Activated naive CD4-positive, alpha-beta T cell treated with anti-CD3 and anti-CD28 coated beads, Interleukin-2, amount 50 U/mL, for 72 hours (primary cell): ENCODE measurements at places on chromosomes 2 and 18. TPM values are rescaled to one million over a fixed set of nuclear protein-coding genes. Genes with fewer than 3 reads are reported as not detected.

GRCh38 chr18:34315591-34316352 lies 91.1 kb upstream of the NOL4 start:
- DNase-seq: no peak

ICOS gene
- 117 TPM for total RNA-seq

DNA sequence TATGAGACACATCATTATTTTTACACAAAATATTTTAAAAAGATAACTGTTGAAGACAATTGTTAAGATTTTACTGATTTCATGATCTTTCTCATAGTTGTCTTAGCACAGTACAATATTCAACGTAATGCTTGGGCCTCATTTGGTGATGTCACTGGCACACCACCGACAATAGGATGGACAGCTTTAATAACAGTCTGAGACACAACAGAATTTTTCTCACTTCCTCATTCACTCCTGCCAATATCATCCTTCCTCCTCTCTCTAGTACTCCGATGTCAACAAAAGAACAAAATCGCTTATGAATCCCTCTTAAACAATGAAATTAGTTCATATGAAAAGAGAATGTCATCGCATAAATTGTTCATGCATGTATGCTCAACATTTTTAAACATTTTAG lies 461.9 kb upstream of the CDH7 start:
- no peak for DNase-seq

MTX2 gene
- 28.2 TPM for total RNA-seq

GRCh38 chr2:63587814-63588384 lies 378 bp downstream of the WDPCP start:
- no peak for DNase-seq

DNA sequence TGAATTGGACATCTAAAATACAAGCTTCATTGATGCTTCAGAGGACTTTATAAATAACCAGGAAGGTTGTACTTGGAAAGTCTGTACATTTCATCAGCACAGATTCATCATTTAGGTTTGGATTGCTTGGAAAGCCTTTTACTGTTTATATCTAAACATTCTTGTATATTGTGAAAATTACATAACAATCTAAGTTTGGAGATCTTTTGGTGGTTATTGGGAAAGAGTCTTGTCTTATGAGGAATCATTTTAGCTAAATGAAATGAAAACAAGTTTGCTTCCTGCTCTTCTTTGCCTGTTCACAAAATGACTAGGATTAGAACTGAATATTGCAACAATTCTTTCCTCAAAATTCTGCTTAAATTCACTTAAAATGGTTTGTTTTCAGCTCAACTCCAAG lies 79.3 kb downstream of the ABI2 start:
- no peak for DNase-seq

DNA sequence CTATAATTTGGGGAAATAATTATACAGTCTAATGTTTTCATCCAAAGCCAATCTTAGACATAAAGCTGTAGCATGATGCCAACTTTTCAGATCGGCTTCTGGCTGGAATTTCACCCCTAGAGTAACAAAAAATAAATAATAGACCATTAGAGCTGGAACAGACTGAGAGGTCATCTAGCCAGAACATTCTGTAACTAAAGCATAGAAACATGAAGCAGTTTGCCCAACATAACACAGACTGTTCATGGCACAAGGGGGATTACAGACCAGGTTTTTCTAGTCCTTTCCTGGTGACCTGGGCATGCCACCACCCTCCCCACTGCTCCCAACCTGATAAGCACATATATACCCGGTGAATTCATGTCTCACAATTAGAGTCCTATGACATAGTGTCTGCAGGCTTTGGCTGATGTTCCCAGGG lies 116.4 kb upstream of the PPP1CB start:
- no peak for DNase-seq

DNA sequence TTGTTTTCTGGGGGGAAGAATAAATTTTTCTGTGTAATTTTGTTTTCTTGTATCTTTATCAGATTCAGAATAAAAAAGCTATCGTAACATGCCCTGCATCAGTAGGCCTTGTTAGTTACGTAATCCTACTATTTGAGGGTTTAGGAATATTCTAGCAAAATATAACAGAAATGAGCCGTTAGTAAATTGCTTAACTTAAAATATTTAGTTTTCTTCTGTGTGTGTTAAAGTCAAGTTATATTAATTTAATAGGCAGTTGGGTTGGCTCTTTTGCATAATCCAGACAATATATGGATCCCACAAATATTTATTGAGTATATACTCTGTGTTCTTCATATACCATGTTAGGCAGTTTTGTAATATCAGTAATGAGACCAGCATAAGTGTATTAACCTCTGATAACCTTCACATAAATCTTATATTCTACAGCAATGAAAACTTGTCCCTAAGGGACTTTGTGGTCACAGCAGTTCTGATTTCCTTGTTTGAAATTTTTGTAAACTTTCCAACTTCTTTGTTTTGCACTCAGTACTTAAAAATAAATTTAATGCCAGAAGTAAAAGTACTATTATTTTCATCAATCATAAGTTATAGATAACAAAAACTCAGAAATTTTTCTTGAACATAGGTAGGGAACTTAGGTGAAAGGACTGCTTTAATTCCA lies 151.9 kb downstream of the FMNL2 start:
- no peak for DNase-seq

NEUROD1 gene
- not detected for total RNA-seq

DNA sequence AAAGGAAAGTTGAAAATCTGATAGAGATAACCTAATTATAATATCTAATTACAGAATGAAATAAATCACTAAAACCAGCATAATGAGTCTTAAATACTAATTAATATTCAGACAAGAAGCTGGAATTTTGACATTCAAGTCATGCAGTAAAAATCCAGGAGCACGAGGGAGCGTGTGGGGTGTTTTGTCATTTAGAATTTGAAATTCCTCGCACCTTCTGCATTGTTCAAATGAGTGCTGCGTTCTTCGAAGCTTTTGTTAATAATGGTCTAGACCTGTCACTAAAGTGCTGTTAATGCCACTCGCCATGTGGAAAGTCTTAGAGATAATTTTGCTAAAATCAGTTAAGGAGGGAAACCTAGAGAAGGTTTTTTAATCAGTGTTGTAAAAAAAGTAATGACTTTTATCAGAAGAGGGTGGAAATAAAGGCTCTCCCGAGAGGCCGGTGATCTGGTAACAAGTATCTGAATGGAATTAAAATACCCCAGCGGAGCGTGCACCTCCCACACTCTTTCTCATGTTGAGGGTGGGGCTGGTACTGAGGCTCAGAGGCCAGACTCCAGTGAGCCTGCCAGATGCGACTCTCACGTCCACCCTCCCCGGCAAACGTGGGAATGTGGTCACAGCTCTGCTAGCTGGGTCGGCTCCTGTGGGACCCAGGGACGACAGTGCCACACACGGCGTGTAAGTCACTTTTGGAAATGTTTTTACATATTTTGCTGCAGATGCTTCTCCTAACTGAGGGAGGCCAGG lies 69.4 kb upstream of the MYT1L start:
- DNase-seq: no peak

GRCh38 chr2:83516503-83516902 lies 942.6 kb downstream of the SUCLG1 start:
- DNase-seq: no peak

- no peak for DNase-seq
These were observed 97.1 kb upstream of the TNP1 start for GRCh38 chr2:216956820-216957493.

DNA sequence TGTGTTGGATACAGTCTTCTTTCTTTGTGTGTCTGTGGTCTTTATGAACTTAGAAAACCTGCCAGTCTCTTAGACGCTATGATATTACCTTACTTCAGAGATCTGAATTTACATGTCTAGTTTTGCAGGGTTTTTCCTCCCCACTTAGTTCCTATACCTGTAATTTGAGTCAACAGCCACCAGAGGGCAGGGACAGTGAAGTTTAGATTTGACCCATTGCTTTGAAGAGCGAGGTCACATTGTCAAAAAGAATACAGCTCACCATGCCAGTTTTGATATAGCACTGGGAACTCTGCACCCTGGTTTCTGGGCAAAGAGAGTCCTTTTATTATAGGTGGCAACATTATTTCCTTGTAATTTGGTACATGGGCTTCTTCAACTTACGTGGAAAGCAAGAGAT lies 102.3 kb downstream of the MAPK4 start:
- no peak for DNase-seq

- no peak for DNase-seq
These were observed 168.5 kb downstream of the CBLN2 start for GRCh38 chr18:72375618-72376017.

CREG2 gene
- total RNA-seq: not detected
